CD4-positive, alpha-beta T cell treated with Interleukin-21 for 1 hour (primary cell): ENCODE measurements at places on chromosomes 1 and 21.
A peak's percentile ranks its signal among the peaks of the same experiment; 100 is the strongest.

DNA sequence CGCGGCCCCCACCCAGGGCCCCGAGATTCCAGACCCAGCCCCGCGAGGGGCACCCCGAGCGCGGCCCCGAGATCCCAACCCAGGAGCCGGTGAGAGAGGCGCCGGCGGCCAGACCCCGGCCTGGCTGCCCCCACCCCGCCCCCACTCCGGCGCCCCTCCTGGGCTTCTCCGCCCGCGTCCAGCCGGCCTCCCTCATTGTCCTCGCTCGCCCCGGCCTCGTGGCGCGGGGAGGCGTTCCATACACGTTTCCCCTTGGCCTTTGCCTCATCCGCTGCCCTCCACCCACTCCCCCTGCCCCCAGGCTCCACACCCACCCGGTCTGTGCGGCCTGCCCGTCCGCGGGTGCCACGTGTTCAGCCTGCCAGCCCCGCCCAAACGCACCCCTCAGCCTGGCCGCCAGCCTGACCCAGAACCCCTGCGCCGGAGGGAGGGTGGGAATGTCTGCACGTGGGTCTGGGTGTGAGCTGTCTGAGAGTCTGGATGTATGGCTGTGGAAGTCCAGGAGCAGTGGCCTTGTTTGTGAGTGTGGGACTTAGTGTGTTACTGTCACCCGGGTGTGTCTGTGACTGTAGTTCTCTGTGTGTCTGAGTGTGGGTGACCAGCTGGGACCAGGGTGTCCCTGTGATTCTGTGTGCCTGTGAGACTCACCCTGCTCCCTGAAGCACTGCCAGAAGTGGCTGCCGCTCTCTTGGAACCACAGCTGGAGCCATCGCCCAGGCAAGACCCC lies 681 bp downstream of the B4GALT2 start:
- DNase-seq = peak; percentile 18

DNA sequence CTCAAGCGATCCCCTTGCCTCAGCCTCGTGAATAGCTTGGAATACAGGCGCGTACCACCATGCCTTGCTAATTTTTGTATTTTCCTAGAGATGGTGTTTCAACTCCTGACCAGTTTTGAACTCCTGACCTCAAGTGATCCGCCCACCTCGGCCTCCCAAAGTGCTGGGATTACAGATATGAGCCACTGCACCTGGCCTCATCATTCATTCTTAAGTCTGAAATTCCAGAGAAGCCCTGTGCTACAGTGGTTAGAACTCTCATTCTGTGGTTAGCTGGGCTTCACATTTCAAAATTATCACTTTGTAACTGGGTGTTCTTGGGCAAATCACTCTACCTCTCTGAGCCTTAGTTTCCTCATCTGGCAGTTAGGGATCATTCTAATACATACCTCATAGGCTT lies 86.1 kb upstream of the POU3F1 start:
- DNase-seq = no peak

- DNase-seq = no peak
Measured at GRCh38 chr21:26965907-26966581, 844 bp downstream of the ADAMTS5 start.

- DNase-seq = no peak
Measured at GRCh38 chr1:225299624-225300023, 128.2 kb downstream of the LBR start.

DNA sequence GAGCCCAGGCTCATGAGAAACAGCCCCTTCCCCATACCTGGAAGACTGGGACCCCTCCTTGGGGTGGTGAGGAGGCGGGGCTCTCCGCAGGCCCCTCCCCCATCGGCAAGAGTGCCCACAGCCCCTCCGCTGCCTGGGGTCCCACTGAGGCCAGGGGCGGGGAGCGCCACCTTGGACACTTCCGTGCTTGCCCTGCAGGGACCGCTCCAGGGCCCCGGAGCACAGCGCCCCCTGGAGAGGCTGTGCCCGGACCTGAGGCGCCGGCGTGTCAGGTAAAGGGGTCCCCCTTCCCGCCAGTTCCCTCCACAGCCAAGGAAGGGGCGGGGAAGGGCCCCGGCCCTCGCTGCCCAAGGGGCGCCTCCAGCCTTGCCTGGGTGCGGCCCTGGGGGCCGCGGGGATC lies 21.5 kb downstream of the INAVA start:
- DNase-seq = no peak

GRCh38 chr1:212186427-212187207 lies 98.6 kb upstream of the PPP2R5A start:
- DNase-seq = peak; percentile 33

- DNase-seq = no peak
Measured at GRCh38 chr1:209218113-209218512, 365.4 kb upstream of the CAMK1G start.

DNA sequence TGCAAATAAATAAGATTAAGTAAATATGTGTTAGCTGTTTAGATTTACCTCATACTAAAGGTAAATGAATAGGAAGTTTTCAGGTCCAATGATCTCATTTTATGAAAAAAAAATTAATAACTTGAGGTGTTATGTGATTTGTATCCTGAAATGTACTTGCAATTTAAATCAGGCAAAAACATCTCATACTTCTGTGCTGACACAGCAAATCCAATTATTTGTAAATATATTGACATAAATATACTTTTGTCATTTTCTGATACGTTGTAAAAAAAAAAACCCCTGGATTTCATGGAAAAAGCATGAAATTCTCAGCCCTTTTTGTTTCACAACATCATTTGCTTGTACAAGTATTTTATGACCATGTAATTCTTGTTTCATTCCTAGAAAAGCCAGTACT lies 184.1 kb upstream of the NCAM2 start:
- DNase-seq = no peak

GRCh38 chr1:98325646-98326440 lies 335.7 kb upstream of the SNX7 start:
- DNase-seq = no peak

DNA sequence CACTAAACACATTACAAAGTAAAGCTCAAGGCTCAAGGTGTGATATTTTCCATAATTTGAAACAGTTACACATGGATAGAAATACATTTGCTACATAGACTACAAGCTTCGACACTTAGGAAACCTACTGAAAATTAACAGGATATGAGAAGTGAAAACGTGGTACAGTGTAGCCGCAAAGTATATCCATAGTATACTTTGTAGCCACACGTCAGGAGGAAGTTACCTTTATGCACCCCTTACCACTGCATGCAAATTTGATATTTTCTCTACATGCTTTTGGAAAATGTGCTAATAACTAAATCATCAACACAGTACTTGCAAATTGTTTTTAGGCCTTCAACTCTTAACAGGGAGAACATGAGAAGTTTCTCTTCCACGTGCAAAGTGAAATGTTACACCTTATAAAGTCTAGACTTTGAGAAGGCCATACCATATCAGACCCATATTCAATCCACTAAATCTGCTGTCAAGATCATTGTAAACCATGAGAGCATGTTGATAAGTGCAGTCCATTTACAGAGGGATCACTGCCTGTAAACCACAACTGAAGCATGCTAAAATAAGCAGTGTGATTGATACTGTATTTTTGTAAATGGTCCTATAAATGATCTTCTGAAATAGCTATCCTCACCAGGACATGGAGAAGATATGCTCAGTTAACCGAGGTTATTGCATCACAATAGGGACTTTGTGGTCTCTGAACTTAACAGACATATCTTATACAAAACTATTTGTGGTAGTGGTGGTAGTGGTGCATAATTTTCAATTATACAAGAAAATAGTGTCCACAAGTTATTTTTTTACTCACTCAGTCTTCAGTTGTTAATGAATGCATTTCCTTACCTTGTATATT lies 64.7 kb downstream of the VAV3 start:
- no peak for DNase-seq

- no peak for DNase-seq
Measured at GRCh38 chr1:205767248-205767647, 8.0 kb downstream of the RAB29 start.

DNA sequence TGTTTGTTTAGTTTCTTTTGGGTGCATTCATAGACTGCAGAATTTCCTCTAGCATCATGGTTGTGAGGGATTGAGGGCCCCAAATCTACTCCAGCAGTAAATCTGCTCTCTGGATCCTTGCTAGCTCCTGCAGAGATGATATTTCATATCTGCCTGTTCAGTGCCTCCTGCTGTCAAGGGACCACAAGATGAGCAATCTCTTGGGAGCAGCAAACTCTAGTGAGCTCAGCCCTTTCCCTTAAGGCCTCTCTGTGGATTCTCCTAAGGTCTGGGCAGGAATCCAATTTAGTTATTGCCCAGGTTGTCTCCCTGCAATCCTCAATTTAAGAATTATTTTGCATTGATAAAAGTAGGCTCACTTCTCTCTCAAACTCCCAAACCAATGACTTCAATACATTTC lies 76.9 kb downstream of the RGS18 start:
- no peak for DNase-seq

DNA sequence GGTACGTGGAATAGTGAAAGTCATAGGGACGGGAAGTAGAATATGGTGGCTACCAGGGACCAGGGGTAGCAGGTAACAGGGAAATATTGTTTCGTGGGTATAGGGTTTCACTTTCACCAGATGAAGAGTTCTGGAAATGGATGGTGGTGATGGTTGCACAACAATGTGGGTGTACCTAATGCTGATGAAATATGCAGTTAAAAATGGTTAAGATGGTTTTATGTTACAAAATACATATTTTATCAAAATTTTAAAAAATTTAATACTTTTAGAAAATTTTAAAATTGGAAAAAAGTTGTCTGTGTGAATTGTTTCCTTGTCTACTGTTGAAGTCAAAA lies 55.5 kb upstream of the TLR5 start:
- DNase-seq = no peak

- DNase-seq = no peak
Measured at GRCh38 chr1:180232521-180233043, 2.5 kb downstream of the LHX4 start.

DNA sequence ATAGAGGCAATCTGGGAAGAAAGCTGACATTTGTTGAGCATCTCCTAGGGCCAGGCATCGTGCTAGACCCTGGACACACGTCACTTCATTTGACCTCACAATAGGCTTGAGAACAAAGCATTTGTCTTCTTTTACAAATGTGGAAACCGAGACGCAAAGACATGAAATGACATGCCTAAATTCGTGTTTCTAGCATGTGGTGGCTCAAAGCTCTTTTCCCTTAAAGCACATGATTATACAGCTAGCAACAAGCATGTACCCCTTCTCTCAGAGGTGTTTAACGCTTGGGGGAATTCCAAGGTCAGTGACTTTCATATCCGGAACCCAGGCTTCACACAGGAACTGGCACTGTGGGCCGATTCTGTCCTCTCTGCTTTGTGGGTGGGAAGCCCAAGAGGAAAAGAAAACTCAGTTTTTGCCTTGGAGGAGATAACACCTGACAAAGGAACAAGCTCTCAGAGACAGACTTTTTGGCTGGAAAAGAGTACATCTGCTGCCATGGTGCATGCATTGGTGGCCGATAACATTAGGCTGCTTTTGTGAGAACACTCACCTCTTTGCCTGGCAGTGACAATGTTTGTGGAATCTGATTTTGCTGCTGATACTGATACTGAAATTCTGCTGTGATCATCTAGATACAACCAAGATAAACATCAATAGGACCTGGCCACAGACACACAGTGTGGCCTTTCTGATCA lies 15.4 kb upstream of the CD2 start:
- DNase-seq = peak; percentile 92

GRCh38 chr1:90850898-90851710 lies 134.0 kb upstream of the BARHL2 start:
- DNase-seq = peak; percentile 76

GRCh38 chr1:92709738-92710137 lies 75.2 kb downstream of the EVI5 start:
- no peak for DNase-seq

DNA sequence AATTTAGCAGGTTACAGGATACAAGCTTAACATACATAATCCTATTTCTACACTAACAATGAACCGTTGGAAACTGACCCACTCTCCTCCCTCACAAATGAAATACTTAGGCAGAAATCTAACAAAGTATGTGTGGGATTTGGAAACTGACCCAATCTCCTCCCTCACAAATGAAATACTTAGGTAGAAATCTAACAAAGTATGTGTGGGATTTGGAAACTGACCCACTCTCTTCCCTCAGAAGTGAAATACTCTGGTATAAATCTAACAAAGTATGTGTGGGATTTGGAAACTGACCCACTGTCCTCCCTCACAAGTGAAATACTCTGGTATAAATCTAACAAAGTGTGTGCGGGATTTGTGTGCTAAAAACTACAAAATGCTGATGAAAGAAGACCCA lies 60.3 kb downstream of the TRAF5 start:
- no peak for DNase-seq

DNA sequence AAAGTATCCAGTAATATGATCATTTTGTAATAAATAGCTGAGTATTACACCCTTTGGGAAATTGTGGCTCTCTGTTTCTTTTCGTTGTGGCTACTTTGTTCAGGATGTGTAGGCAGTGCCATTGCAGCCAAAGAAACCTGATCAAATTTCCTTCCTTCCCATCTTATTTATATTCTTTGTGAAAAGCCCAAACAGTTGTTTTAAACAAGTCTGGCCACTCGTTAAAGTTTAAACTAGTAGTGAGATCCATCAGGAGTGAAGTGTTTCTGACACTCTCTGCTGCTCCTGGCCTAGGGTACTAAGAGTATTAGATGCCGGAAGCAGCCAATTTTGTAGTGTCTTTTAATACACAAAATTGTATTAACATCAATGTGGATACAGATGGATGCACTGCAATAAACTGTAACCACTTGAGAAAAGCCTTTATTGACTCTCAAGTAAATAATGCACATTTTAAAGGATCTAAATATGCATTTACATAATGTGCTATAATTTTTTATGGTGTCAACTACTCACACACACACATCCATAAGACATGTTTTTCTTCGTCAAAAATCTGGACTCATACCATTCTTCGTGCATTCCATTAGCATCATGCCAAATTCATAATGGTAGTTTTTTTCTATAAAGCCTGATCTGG lies 317.9 kb downstream of the NFIA start:
- DNase-seq = no peak

DNA sequence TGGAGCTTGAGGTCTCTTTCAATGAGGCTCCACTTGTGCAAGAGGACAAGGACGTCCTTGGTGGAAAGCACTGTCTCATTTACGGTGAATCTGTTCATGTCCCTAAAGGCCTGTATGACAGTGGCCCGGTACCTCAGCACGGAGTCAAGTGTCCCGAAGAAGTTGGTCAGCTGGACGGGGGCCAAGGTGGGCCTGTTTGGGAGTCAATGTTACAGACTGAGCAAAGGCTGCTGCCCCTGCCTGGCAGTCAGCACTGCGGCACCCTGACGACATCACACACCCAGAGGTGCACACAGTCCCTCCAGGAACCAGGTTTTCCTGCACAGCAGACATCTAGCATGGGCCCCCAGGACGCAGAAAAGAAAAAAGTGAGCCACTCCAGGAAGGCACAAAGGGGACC lies 19.1 kb downstream of the MRAP start:
- no peak for DNase-seq

- DNase-seq = no peak
Measured at GRCh38 chr1:224626042-224626441, 9.9 kb downstream of the CNIH3 start.

DNA sequence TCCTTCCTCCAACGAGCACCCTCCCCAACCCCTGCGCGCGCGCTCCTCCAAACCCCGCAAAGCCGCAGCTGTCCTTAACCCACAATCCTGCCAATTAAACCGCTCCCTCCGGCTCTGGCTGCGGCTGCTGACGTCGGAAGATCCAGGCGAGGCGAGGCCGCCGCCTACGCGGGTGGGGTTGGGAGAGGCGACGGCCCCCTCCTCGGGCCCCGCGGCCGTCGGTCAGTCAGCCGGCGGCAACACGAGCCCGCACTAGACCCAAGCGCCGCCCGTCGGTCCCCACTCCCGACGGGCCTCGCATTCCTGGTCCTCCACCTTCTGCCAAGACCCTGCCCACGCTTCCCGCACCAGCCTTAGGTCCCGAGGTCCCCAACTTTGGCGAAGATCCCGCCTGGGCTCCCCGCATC lies 75.4 kb downstream of the VWA5B1 start:
- DNase-seq = no peak
